ENCODE measurements at places on chromosomes 4 and X.

DNA sequence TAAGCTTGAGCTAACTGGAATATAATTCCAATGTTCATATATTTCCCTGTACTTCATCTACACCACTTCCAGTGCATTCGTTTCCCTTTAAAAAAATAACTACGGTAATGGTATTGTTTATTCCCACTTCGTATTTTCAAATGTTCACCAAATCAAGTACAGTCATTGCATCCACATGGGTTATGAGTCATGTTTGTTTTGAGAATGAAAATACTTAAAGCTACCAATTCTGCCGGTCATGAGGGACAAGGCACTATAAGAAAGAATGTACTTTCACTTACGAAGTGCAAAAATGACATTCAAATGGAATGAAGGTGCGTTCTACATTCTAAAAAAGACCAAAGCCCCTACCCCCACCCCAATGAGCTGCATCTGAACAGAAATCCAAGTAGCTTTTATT lies 174.4 kb upstream of the FGF13 start:
- DNase-seq = no peak

DNA sequence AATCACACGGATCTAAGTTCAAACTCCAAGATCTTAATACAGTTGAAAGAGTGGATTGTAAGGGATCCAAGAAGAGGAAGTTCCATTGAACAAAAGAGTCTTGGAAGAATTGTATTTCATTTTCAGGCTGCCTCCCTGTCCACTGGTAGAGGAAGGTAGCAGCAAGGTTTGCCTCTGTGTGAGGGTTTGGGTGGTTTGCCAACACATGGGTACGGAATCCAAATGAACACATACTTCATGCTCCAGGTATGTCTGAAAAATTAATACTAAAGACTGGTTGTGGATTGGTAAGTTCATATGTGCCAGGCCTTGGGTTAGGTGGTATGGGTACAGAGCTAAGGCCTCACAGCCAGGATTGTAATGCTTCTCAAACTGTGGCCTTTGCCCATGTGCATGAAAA lies 523.6 kb upstream of the BOD1L1 start:
- no peak for DNase-seq

DNA sequence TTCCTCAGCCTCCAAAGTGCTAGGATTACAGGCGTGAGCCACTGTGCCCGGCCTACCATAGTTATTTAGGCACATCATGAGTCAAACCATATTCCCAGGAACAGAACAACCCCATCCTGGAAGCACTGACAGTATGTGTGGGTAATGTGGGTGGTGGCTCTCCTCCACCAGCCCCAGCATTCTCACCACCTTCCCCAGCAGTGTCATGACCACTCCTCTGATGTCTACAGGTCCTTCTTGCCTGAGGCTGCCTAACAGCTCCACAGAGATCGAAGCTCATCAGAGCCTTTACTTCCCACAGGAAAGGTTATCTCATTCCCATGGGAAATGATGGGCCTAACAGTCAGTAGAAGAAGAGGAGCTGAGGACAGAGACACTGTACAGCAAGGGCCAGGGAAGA lies 129.5 kb upstream of the GPC4 start:
- DNase-seq = no peak

DNA sequence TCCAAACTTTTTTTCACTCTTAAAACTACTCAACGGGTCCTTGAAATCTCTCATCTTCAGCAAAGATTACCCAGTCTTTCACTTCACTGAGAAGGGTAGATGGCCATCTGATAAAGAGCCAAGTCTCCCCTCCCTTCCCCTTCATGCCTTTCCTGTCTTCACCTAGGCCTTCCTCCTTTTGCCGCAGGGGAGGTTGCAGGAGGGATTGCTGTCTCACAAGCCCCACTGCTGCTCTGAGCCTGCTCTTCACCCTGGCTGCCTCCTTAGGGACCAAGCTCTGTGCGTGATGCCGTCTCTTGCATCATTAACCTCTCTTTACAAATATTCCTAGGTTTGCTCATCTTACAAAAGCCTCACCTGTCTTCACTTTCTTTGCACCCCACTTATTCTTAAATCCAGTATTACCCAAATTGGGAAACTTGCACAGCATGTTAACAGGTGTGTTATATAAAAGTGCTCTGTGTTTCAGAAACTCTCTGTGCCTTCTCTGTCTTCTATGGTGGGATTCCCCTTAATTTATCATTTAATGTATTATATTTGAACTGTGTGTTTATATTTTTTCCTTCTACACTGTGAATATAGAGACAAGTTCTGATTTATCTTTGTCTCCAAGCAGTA lies 3.8 kb downstream of the ZFX start:
- DNase-seq = no peak

- no peak for DNase-seq
Observed at GRCh38 chr4:158356301-158356700, 146.0 kb downstream of the TMEM144 start.

- DNase-seq = no peak
Observed at GRCh38 chrX:103215425-103215991, 600 bp downstream of the BEX4 start.
